ENCODE measurements at places on chromosomes 4 and X. TPM values are rescaled to one million over a fixed set of nuclear protein-coding genes. Genes with fewer than 3 reads are reported as not detected.

DNA sequence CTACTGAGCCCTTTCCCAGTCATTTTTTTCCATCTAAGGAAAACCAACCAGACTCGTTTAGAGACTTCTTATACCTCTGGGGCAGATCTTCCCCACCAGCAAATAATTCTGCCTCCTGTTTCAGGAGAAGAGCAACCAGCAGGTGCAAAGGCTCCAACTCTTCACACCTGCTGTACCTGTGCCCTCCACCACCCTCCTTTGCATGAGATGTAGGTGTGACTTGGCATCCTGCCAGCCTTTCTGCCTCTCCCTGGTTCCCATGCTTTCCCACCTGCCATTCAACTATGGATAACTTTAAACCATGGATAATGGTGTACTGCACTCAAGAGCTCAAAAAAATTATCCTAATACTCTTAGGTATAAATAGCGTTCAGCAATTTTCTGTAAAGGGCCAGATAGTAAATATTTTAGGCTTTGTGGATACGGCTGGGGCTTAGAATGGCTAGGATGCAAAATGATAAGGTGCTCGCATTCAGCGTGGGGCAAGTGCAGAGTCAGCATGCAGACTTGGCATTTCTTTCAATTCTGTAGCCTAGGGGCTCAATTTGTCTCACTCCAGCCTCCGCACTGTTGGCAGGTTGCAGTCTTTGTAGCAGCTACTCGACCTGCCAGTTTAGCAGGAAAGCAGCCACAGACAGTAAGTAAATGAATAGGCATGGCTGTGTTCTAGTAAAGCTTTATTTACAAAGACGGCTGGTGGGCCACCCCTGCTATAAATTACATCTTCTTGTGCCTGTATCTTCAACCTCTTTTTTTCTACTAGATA is 79.8 kb downstream of the HCCS start:
- no peak for DNase-seq

Gene PROM1
- total RNA-seq: 30.5 TPM

DNA sequence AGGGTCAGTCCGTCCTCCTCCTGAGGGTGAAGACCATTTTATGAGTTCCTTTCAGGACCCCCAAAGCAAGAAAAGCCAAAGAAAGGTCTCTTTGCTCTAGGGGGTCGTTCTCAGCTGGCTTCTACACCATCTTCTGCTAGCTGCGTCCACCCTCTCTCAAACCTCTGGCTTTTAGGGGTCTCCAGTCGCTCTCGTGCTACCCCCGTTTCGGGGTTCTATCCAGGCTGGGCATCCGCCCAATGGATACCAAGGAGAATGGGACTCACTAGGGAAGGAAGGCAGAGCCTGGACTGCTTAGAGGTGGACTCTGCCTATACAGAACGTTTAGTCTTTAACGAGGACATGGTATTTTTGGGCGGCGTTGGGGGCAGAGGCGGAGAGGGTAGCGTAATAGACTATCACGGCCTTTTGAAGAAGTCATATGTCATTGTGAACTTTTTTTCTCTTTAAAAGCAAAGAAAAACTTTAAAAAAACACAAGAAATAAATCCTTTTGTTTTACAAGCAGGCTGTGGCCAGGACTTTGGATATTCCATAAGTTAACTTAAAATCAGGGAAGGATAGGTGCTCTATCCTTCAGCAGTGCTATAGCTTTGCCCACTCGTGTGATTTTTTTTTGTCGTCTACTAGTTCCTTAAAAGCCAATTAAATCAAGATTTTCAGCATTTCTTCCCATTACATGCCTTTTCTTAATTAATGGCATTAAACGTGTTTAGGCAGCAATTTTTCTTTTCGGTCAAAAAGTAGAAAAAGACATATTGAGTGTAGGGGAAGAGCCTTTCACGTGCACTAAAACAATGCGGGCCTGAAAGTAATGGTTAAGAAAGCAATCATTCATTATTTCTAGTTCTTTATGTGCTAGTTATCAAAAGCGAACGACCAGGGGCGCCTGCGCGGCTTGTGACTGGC is 7.2 kb upstream of the PITX2 start:
- no peak for DNase-seq

Gene CLNK
- 1.2 TPM for total RNA-seq

DNA sequence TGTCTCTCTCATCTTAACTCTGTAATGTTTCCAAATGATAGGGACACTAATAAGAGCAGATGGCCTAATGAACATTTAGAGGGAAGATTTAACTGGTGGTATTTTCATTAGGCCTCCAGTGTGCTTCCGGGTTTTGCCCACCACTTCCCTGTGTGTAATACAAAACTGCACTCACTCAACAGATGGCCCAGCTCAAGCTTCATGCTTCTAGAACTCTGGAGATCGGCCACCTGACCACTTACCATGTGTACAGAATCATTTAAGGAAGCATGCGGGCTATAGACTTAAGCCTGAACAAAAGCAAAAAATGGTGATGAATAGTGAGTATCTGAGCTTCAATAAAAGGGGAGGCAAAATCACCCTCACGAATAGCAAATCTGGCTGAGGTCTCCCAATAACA is 89.3 kb downstream of the SH2D1A start:
- DNase-seq: no peak

Measured in urinary bladder (tissue), 4 donors.